Testis (tissue), 5 donors: ENCODE measurements at places on chromosomes 16 and 17.
A peak's percentile ranks its signal among the peaks of the same experiment; 100 is the strongest.

GRCh38 chr17:1800712-1801111, 29.0 kb downstream of the SMYD4 start:
- DNase-seq: no peak

GRCh38 chr16:76947749-76948148, 243.2 kb upstream of the MON1B start:
- DNase-seq: no peak

GRCh38 chr16:64983963-64984362, 137.9 kb downstream of the CDH11 start:
- peak; percentile 62 for DNase-seq

GRCh38 chr16:52256310-52257078, 290.4 kb downstream of the TOX3 start:
- DNase-seq: no peak

DNA sequence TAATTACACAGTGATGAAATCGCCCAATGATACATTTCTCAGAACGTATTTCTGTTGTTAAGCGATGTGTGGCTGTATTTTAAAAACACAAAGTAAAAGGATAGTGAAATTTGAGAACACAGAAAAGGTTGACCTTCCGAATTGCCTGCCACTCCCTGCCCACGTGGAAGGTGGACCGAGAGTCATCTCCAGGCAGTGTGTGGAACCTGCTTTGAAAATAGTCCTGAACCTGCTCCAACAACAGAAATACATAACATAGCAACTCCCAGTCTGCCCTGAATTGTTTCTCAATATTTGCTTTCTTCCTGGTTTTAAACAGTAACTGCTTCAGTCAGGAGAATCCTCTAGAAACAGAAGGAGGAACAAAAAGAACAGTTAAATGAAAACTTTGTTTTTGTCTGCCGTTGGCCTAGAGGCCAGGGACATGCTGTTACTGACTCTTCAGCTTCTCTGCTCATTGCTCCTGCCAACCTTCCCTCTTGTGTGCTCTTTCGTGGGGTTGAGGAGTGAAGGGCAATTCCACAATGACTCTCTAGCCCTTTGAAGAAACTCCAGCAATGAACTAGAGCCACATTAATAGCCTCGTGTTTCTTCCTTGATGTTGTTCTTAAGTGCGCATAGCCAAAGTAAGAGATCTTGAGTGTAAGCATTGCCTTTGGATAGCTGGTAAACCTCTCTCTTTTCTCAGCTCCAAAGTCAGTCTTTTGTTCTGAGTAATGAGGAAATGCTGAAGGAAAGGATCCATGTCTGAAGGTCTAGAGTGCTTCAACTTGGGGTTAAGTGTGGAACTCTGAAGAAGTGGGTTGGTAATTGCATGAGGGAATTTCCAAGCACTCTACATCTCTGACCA, 452.5 kb upstream of the CCL2 start:
- DNase-seq: no peak

- no peak for DNase-seq
Measured at GRCh38 chr16:47732122-47732521, 271.0 kb downstream of the PHKB start.

DNA sequence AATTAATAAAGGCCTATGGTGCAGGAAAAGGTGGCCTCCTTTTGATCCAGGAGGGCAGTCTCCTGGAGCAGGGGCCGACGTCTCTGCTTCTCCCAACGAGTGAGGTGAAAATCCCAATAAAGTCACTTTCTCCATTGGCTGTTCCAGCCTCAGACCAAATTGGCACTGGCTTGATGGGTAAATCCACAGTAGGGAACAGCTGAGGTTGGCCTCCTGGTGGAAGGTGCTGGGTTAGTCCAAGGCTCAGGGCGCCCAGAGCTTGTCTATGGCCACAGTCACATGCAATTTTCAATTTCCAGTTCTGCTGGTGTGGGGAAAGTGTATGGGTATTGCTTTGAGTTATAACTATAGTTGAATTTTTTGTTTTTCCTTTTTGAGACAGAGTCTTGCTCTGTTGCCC, 79.0 kb downstream of the NETO2 start:
- DNase-seq: no peak

DNA sequence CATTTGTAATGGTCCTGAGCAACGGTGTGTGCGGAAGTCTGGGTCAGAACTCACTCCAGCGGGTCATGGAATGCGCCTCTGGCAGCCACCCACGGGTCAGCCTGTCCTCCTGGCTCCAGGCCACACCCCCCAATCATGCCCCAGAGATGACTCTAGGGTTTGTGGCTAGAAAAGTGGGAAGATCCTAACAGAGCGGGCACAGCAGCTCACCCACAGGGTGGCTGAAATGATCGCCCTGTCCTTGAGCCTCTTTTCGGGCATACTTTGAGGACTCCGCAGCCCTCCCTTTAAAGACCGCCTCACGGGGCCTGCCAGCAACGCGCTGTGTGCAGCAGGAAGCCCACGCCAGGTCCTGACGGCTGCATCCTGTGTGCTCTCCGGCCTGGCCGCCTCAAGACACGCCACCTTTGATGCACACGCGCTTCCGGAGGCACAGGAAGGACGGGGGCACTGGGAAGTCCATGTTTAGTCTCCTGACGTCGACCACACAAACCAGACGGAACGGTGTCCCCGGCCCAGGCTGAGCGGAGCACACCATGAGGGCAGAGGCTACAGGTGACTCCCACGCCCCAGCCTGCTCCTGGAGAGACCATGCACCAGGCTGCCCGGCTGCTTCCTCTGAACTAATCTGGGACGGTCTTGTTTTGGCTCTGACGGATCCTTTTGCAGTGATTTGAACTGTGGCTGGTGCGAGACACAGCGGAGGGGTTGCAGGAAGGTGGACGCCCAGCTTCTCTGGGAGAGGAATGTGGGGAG, 92.9 kb downstream of the TBC1D16 start:
- no peak for DNase-seq

DNA sequence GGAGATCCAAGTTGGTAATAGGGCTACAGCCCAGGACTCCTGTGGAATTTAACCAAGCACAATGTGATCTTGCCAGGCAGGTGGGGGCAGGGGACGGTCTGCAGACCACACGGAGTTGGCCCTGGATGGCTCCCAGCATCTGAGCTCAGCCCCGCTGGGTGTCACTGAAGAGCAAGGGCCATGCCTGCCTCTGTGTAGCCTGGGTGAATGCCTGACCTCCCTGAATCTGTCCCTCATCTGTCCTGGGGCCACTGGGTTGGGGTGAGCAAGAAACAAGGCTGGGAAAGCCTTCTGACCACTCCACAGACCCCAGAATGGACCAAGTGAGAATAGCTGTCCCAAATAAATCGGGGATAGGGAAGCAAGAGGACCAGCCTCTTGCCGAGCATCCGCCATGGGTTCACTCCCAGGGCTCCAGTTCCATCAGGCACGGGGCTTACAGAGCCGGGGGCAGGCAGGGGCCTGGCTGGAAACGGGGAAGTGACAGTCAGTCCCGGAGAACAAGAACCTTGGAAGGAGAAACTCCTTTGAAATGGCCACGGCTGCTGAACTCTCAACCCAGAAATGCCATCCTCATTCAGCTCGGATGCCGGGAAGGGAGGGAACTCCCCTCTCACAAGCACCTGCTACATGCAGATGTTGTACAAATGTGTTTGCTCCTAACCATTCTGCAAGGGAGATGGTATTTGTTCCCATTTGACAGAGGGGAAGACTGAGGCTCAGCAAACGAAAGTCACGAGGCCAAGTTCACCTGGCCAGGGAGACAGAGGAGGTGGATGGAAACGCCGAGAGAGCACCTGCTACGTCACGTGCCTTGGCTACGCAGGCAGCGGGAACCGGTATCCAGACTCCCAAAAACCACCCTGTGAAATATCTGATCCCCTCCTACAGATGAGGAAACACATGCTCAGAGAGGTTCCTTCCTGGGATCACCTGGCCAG, 50.0 kb downstream of the RMI2 start:
- DNase-seq: no peak

DNA sequence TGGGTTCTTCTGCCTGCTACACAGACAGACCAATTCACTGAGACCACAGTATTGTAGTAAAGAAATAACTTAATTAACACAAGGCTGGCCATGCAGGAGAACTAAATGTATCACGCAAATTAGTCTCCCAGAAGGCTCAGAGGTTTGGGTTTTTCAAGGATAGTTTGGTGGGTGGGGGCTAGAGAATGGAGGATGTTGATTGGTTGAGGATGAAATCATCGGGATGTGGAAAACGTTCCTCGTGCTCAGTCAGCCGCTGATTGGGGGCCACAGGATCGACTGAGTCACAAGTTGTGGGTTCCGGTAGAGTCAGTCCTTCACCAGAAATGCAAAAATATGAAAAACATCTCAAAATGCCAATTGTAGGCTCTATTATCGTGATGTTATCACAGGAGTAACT, 18.7 kb downstream of the RHOT1 start:
- no peak for DNase-seq

GRCh38 chr16:27408012-27408601, 6.1 kb downstream of the IL21R start:
- DNase-seq: no peak

DNA sequence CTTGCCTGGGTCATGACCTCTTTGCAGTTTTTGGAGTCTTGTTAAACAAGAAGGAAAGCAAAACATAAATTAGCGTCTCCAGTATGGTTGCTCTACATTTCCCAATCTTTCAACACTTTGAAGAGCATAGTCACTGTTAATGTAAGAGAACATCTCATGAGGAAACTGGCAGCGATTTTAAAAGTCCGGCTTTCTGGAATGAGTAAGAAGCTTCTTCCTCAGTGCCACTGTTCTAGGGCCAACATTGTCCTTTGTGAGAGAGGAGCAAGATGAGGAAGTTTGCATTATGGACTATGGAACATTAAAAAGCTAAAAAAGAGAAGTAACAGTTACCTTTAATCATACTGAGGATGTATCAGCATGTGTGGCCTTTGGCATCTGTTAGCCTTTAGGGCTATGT, 73.1 kb downstream of the WNT3 start:
- DNase-seq: no peak

- DNase-seq: no peak
Measured at GRCh38 chr16:71867939-71868338, 16.0 kb downstream of the ZNF821 start.

GRCh38 chr16:67077871-67078270, 31.9 kb upstream of the PHAF1 start:
- no peak for DNase-seq

- DNase-seq: no peak
Measured at GRCh38 chr17:75557075-75557851, 30.3 kb upstream of the MYO15B start.

- no peak for DNase-seq
Measured at GRCh38 chr16:22123146-22123545, 30.8 kb downstream of the VWA3A start.

DNA sequence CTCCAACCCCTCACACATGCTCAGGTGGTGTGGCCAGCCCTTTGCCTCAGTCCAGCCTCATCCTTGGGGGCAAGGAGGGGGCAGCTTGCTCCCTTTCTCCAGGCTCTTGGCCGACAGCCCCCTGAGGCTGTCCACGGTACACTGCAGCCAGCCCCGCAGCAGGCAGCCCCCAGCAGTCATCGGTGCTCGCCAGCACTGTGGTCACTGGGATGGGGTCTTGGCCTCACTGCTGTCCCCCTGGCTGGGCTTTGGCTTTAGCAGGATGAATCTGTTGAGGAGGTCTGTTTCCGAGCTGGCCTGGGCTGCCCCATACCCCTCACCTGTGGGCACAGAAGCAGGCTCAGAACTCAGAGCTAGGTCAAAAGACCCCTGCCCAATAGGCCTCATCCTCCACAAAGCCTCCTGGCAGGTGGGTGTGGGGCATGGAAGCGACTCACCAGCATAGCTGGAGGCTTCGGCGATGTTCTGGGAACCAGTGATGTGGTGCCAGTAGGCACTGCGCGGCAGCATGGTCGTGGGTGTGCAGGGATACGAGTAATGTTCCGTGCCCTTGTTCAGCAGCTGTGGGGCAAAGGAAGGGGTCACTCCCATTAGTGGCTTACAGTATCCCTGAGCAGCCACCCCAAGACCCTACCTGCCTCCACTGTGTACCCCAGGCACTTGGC, 10.8 kb downstream of the POLR2C start:
- DNase-seq: no peak

- DNase-seq: peak; percentile 25
Measured at GRCh38 chr16:86630471-86630870, 52.1 kb downstream of the FOXL1 start.

- no peak for DNase-seq
Measured at GRCh38 chr17:58170622-58171021, 3.8 kb downstream of the OR4D2 start.

GRCh38 chr16:59690216-59690615, 956.1 kb upstream of the GOT2 start:
- DNase-seq: no peak

DNA sequence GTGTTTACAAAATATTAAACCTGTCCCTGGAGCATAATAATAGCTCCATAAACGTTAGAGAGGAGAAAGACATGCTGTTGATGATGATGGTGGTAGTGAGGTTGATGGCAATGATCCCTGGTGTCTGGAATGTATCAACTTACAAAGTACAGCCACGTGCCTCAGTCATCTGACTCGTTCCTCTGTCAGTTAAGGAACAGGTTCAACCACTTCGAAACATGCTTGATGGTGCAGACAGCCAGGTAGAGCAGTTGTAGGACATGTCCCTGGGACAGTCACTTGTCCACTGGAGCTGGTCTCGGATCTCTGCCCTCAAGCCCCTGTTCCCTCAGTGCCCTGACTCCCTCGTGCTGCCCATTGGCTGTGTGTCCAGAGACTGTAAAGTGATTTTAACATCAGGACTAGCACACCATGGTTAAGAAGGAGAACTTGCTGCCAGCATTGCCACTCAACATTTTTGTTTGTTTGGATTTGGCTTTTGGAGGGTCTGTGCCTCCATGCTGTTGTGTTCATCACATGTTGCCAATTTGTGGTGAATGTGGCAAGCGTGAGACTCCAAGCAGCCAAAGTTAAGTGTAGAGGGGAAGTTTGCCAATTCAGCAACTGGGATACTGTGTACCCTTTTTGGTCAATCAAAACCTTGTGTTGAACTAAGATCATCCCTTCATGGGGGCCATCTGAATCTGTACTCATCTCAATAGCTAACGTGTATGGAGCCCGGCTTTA, 16.3 kb upstream of the SALL1 start:
- DNase-seq: no peak

GRCh38 chr17:4136373-4136772, 6.5 kb downstream of the ZZEF1 start:
- DNase-seq: peak; percentile 44

- DNase-seq: no peak
Measured at GRCh38 chr17:18005496-18005895, 32.8 kb downstream of the DRC3 start.

DNA sequence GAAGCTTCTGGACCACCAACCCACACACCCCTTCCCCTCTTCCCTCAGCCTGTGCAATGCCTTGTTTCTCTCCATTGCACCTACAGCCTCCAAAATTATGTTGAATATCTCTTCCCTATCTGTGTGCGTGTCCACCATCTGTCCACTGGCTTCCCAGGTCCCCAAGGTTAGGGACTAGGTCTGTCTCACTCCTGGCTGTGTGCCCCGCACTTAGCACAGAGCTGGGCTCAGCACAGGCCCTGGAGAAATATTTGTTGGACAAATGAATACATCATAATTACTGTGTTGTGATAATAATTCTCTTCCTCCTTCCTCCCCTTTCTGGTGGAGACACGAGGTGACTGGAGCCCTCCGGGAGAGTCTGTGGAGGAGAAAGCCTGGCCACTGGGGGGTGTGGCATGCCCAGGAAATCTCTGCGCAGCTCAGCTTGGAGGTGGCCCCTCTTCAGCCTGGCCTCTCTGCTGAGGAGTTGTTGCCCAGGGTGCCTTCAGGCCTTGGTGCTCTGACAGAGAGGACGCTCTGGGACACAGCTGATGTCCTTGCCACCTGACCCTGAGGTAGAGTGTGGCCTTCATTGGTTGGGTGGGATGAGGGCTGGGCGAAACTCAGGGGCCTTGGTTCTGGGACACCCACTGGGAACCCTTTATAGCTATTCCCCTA, 3.3 kb upstream of the BRD7 start:
- DNase-seq: peak; percentile 68

GRCh38 chr17:48471817-48472410, 41.9 kb upstream of the SKAP1 start:
- no peak for DNase-seq
